ACHN (cell line): ENCODE measurements at places on chromosomes 2 and 18.

GRCh38 chr2:145116834-145117725 is 597.2 kb upstream of the ZEB2 start:
- DNase-seq, result no peak

- no peak for DNase-seq
Measured at GRCh38 chr2:33588232-33588631, 10.9 kb downstream of the FAM98A start.

GRCh38 chr2:218019411-218020060 is 16.7 kb upstream of the TNS1 start:
- no peak for DNase-seq

DNA sequence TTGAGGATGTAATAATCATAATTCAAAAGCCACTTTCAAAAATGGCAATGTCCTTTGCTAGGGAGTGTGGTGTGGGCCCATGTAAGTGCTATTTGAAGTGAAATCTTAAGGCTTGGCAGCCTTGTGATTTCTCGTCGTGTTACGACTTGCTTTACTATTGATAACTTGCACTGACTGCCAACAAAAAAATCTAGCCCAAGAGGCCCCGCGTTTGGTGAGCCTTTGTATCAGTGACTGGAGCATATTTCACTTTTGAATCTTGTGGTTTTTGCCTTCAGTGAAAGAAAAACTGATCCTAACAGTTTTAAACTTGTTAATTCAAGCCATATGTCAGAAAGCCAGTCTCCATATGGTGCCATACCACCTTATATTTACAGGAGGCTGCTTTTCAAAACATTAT is 248.0 kb downstream of the TMEM182 start:
- no peak for DNase-seq

DNA sequence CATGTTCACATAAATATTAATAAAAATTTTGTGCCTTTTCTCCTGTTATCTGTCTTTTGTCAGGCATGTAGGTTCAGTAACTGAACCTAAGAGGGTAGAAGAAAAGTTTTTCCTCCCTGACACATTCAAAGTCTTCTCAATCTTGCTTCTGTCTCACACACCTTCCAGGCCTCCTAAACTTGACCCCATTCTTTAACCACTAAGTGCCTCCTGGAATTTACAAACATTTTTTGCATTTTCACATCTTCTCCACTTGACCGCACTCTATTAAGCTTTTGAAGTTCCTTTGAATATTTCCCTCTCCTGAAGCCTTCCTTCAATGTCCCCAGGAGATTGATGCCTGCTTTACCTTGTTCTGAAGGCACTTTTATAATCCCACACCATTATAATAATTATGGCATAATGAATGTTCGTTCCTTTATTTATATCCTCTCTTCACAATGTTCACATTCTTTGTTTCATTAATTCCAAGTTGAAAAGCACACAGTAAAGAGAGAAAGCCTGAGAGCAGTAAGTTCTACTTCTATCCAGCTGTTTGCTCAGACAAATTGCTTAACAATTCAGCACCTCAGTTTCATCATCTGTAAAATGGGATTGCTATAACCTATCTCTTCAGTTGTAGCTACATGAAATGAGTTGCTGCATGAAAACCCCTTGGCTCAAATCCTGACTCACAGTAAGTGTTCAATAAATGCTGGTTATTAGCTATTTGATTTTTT is 184.8 kb upstream of the KLHL29 start:
- peak; percentile 8 for DNase-seq

GRCh38 chr2:202091476-202091875 is 18.4 kb downstream of the KIAA2012 start:
- no peak for DNase-seq

DNA sequence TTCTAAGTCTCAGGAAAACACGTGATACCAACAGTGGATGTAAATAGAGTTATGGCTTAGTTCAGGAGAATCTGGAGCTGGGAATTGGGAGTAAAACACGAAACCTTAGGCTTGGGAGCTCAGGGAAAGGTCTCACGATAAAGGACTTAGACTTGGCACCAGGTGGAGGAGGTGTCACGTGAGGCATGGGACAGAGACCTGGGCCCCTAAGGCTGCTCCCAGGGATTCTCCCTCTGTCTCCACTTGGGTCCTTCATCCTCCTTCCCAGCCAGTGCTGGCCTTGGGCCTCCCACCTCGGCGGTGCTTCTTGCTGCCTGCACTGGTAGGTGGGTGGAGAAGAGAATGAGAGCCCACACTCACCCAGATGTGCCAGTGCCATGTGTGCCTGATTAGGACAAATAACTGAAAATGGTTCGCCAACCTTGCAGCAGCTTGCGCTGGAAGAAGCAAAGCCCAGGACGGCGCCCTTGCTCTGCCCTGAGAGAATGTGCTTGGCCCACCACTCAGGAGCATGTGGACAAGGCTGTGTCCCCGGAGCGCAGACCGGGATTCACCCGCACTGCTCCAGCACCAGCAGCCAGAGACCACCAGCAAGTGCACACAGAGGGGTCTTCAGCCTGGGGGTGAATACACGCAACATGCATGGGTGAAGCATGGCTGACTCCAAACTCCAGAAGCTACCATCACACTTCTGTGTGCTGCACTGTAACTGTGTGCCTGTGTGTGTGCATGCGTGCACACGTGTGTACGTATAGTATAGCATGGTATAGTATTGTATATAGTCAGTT is 48.1 kb downstream of the PSMG2 start:
- DNase-seq, result no peak

DNA sequence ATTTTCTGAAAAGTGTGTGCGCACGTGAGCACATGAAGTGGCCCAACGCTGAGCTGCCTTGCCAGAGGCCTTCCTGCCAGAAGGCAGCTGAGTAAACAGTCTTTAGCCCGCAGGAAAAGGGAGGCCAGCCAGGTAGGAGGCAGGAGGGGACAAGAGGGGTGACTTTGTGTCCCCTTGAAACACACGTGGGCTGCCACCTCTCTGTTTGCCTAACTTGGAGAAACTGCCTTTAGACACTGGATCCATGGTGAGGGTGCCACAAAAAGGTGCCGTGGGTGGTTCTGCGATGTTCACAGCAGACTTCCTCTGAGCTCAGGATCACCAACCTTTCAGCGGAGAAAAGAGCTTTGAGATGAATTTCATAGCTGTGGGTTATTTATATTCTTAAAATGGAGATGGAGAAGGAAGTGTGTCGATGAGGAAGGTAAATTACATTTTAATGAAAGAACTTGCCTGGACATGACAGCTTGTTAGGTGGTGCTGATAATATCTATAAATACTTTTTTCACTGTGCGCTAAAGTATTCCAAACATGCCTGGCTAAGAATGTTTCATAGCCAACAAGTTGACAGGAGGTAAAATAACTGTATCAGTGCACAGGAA is 36.6 kb upstream of the ASB1 start:
- DNase-seq, result no peak

DNA sequence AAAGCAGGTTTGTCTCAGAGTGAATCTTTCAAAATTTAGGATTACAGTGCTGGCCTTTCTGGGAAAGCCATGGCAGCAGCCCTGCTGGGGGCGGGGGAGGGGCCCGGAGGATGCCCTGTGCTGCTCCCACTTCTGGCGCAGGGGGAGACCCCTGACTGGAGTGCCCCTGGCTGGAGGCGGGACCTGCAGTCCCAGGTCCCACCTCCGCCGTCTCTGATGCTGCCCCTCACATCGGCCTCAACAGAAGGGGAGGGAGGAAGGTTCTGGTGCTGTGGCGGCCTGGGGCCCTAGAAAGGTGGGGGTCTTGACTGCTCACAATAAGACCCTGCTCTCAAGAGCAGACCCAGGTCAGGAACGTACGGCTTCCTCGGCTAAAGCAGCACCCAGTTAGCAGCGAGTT is 216.4 kb downstream of the TWIST2 start:
- DNase-seq, result no peak

GRCh38 chr2:3101016-3101942 is 276.3 kb downstream of the EIPR1 start:
- DNase-seq, result no peak

- no peak for DNase-seq
Measured at GRCh38 chr2:235937087-235937486, 231.1 kb downstream of the GBX2 start.

- DNase-seq, result peak; percentile 82
Measured at GRCh38 chr18:3451183-3451988, 1.4 kb downstream of the TGIF1 start.

DNA sequence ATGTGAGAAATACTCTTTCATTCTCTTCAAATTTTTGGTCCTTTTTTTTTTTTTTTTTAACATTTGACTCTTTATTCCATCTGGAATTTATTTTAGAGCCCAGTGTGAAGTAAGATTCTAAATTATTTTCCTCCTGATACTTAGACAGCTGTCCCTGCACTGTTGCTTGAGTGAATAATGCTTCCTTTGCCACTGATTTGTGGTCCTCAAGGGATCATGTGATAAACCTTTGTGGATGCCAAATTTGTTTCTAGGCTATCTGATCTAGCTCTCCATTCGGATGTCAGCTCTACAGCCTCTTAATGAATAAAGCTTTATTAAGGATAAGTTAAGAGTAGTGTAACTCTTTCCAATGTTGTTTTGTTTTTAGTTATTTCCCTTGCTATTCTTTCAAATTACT is 142.3 kb downstream of the SMAD7 start:
- no peak for DNase-seq

- no peak for DNase-seq
Measured at GRCh38 chr2:231294571-231295362, 96.3 kb downstream of the ARMC9 start.

DNA sequence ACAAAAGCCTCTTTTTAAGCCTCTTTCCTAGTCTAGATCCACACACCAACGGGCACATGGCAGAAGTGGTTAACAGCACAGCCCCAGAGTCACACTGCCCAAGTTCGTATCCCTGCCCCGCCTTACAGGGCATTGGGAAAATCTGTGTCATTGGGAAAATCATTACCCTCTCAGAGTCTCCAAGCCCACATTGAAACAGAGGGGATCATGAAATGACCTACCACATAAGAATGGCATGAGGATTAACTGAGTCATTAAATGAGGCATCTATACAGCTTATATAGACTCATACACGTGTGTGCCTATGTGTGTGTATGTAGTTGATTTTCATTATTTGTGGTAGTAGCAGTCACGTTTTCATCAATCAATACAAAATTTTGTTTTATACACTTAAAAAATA is 469.0 kb upstream of the POU3F3 start:
- no peak for DNase-seq

DNA sequence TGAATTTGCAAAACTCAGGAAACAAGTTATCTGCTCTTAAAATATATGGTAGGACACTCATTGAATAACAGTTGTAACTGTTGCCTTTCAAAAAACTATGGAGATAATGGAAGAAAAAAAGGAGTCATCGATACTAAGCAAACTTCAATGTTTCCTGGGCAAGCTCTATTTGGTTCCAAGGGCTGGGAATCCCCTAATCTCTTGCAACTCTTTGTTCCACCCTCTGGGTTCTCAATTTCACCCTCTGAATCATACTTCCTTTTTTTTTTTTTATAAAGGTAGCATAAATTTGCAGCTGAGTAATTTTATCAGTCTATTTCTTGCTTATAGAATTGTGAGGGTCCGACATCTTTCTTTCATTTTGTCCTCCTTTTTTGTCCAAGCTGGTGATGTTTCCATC is 36.7 kb downstream of the SLC9A4 start:
- DNase-seq, result no peak

DNA sequence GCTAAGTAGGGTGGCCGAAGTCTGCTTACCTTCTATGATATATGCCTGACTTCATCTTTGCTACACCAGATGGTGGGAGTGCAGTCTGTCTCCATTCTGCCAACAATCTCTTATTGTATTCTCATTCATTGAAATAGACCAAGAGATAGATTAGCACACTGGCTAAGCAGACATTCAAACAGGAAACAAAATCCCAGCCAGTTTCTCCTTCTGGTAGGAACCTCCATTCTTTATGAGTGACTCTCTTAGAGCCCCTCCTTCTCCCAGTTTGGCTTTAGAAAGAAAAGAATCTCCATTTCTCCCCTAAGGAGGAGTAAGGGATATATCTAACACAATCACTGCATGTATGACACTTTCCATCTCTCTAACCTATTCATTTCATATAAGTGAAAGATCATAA is 118.9 kb upstream of the COL5A2 start:
- DNase-seq, result no peak

DNA sequence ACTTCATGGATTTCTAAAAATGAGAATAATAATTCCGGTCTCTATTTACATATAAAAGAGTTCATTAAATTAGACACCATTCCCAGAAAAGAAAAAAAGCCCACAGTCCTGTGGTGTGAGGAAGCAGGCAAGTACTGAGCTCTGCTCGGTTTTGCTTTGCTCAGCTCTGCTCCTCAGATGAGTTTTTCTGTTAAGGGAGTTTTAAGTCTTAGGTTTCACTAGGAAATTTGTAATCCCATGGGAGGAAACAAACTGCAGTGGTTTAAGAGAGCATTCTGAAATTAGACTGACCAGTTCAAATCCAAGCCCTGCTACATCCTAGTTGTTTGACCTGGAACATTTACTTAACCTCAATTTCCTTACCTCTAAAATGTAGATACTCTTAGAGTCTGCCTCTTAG is 338.6 kb upstream of the MMADHC start:
- DNase-seq, result no peak

DNA sequence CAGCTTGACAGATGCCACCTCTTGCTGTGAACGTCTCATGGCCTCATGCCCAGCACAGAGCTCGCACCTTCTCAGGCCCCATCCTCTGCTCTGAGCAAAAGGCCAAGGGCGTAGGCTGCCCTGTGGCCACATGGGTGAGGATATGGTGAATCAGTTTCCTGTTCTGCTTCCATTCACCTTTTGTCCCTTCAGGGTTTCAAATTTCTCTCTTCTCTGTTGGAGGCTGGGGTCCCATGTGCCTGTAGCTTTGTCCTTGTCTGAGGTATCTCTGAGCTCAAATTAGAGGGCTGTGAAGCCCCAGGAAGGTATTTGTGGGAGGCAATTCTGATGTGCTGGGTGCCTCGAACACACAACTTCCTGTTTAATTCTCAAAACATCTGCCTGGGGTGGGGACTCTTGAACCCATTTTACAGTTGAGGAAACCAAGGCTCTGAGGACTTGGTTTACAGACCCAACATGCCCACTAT is 29.0 kb downstream of the ZAP70 start:
- DNase-seq, result no peak

DNA sequence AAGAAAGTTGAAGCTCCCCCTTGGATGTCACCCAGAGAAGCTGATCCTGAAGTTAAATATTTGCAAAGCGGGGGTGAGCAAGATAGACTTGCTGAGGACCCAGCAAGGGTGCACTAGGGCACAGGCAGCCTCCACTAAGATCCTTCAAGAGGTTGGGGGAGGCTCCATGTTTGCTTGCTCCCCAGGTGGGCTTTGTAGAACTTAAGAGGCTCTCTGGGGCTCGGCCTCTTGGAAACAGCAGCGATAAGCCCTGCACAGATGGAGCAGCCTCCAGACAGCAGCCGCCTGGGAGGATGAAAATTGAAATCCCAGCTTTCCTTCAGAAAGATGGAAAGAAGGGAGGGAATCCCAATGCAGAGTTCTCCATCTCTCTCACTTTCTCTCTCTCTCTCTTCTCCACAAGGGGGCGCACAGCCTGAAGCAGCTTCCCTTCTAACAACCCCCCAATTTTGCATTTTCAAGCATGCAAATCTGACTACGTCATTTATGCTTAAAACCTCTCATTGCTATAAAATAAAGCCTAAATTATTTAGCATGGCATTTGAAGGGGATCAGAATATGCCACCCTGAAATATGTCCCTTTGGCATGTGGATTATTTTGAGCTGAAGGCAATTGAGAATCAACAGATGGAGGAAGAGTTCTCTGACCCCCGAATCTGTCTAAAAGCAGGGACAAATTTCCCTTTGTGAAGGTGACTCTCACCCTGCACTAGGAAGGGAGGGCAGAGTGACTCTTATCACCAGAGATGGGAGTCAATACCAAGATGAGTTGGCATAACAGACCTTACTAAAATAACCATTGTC is 185.7 kb upstream of the KLHL29 start:
- DNase-seq, result peak; percentile 48

- DNase-seq, result no peak
Measured at GRCh38 chr2:166867874-166868514, 20.3 kb upstream of the XIRP2 start.
